ENCODE measurements at places on chromosomes 5 and 9.

DNA sequence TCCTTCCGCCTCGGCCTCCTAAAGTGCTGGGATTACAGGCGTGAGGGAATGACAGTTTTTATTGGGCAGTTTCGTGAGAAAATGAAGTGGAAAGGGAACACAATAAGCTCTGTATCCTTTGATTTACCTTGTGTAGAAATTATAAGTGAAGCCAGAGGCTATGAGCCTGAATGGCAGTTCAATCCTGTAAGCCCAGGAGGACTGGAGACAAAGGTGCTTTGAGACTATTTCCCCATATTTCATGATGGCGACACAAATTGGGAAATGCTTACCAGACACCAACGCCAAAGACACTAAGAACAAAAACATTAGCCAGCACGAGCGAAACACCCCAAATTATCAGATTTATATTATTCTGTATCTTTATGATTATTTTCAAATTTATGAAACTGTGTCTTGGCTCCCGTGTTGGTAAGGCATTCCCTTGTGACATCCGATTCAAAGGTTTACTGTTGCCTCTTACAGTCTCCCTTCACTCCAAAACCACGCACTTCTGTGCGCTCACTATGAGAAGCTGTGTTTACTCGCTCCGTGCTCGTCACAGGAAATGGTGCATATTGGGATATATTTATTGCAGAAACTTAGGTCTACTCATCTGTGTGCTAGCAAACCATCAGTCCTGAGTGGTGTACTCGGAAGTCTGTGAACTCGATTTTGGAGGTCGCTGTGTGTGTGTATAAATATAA lies 73.9 kb downstream of the SH3PXD2B start:
- DNase-seq, result no peak

- no peak for DNase-seq
Measured at GRCh38 chr9:115211413-115212124, 93.6 kb upstream of the TNC start.

DNA sequence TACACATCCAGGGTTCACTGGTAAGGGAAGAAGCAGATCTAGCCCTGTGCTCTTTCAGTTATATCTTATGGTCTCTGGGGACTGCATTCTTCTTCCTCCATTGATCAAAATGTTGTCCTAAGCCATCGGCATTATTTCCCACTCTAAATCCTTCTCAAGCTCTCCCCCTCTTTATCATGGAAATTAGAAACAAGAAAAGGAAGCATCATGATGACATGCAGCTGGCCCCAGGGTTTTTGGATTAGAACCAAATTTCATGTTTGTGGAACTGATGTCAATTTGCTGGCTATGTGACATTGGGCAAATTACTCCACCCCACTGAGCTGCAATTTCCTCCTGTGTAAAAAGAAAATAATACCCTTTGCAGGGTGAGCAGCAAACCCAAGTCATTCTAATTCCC lies 39.5 kb downstream of the MFAP3 start:
- no peak for DNase-seq

DNA sequence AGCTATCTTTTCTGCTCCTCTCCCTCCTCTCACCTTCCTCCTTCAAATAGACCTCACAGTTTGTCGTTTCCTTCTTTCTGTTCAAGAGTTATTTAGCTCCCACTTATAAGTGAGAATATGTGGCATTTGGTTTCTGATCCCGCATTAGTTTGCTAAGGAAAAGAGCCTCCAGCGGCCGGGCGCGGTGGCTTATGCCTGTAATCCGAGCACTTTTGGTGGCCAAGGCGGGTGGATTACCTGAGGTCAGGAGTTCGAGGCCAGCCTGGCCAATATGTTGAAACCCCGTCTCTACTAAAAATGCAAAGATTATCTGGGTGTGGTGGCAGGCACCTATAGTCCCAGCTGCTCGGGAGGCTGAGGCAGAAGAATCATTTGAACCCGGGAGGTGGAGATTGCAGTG lies 2101.6 kb downstream of the MAT2B start:
- no peak for DNase-seq

DNA sequence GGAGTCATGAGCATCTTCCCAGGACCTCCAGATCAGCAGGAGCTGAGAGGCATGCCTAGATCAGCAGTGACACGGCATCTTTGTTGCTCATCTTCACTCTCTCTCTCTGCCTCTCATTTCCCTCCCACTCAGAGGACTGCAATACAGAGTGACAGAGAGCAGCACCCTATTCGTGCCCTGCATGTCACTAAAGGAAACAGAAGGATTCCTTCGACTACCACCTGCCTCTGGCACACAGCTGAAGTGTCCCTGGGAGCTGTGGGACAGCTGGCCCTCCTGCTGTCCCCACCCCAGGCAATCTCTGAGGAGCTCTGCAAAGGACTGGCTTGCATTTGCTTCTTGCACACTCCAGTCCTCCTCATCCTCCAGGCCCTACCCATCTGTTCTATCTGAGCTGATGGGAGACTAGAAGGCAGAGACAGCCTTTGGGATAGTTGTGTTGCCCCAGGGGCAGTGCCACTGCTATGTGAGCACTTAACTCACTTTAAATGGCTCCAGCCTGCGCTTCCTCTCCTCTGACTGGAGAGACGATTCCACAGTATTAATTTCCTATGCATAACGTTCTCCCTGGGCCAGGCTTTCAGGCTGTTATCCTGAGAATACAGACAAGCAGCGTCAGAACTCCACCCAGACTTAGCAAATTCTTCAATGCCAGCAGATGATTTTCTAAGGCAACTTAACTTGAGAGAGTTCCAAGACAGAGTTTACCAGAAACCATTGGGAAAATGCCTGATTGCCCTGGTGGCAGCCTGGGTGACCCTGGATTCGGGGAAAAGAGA lies 167.6 kb upstream of the MAP1B start:
- DNase-seq, result no peak

DNA sequence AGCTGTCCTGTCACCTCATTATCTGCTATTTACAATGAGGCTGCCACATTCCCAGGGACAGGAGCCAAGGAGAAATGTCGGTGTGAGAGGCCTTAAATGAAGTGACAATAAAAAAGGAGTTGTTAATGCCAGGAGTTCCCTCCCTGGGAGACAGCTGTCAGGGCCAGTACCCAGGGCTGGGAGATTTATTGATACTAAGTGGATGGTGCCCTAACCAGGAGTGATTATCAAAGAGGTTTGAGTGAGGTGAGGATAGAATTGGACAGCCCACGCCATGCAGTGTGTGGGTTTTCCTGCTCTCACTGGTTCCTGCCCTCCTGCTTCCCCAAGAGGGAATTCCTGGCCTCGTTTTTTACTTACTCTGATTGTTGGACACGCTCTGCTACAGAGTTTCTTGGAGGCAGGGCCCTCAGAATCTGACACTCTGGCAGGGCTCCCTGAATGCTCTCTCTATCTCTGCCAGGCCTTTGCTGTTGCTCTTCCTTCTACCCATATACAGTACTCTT lies 150.8 kb downstream of the GRIA1 start:
- DNase-seq, result no peak

GRCh38 chr5:73437101-73437776 lies 11.3 kb downstream of the FOXD1 start:
- DNase-seq, result no peak

DNA sequence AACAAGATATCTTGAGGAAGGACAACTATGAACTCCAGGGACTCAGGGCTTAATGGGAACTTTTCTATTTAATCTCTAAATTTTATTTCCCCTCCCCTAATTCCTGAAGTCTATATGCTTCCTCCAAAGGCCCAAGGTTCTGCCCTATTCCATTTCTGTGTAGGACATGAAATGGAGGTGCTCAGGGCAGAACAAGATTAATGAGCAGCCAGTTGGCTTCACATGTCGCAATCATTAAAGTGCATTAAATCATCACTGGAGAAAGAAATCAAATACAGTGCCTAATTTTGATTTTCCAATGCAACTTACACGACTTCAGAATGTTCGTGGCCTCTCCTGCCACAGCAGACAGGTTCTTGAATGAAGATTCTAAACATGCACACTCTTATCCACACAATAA lies 862.1 kb downstream of the PTPRD start:
- DNase-seq, result no peak

DNA sequence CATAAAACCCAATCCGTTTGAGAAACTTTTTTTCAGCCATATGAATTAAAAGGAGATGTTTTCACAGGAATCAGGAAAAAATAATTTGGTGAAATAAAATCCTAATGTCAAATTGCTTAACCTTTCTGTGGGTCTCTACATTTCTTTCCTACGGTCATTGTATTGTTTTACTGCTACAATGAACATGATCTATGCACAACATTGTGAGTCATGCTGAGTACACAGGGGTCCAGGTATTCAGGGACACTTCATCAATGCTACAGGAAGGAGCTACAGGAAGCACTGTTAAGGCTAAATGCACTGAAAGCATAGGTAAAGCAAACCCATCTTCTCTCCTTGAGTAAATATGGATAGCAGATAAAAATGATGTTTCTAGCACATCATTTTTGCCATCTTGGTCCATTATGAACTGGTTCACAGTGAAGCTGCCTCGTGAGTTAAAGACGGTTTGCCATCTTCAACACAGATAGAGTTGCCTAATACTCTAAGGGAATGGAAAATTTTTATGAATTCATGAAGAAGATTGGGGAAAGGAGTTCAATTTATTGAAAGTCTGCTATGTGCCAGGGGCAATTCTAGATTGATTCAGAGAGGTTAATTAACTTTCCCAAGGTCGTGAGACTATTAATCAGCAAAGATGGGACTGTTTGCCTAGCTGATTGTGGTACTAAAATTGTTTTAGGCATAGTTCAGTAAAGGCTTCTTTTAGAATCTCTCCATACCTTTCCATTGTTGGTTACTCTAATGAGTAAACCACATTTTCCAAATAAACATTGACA lies 85.5 kb downstream of the DIRAS2 start:
- no peak for DNase-seq

GRCh38 chr9:81819155-81819554 lies 109.1 kb upstream of the SPATA31D4 start:
- DNase-seq, result no peak

DNA sequence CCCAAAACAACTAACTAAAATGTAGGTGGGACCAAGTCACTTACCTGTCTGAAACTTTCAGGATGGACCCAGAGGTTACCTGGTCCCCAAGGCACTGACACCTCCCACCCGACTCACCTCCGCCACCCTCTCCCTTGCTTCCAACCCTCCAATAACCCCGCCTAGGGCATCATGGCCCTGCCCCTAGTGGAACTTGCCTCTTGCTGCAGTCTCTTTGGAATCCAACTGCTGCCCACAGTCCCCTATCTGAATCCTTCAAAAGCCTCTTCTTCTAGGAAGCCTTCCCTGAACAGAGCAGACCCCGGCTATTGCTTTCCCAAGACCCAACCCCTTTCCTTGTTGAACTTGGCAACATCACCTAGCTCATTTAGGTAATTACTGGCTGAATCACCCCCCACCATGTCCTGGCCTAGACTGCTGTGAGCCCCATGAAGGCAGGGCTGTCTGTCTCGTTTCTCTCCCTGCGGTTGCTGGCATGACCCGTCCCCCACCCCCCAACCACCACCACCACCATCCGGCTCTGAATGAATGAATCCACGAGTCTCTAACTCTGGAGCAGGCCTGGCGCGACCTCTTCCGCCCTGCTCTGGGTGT lies 9.4 kb downstream of the CRB2 start:
- no peak for DNase-seq

- DNase-seq, result no peak
Measured at GRCh38 chr9:34016149-34016548, 32.5 kb downstream of the UBAP2 start.

DNA sequence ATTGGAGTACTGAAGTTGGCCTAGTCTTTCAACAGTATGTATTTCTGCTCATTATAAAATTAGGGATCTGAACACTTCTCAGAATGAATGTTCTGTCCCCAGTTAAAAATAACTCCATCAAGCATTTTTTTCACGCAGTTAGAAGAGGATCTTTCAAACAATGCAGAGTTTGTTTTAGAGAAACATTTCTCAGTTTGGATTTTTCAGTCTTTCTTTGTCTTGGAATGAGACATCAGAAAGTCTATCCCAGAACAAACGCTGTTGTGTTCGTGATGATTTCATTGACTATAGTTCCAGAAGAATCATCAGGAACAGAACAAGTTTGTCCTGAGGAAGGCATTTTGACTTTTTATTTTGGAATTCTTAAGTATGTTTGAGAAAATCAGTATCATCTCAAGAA lies 218.7 kb downstream of the ARRDC3 start:
- DNase-seq, result no peak

DNA sequence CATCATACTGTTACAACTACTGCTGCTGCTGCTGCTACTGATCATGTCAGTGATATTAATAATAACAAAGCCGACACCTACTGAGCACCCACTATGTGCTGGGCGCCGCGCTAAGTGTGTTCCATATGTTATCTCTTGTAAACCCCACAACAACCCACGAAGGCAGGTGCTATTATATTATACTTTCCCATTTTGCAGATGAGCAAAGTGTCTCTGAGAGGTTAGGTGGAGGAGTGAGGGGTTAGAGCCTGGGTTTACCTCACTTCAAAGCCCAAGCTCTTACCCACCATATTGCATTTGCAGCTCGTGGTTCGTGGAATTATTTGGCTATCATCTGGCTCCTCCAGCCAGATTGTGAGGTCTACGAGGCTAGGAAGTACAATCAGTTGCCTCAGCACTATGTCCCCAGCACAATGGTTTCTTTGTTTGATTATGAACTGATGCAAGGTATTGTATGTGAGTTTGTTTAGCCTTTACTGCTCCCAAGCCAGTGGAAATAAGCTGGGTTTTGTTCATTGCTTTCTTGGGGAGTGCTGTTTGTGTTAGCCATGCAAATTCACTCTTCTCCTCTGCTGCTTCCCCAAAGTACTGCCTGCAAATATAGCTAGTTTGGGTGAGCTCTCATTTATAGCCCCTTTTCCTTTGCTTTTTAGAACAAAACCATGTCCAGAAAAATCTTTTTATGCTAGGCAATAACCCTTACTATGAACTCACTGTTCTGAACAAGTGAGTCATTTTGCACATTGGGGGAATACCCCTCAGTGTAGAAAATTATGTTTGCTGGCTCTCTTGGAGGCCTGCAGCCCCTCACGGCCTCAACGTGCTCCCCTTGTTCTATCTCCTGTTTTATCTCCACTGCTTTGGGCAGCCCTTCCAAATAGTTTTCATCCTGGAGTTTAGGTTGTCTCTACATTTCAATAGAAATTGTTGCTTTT lies 47.9 kb downstream of the ALG2 start:
- no peak for DNase-seq

DNA sequence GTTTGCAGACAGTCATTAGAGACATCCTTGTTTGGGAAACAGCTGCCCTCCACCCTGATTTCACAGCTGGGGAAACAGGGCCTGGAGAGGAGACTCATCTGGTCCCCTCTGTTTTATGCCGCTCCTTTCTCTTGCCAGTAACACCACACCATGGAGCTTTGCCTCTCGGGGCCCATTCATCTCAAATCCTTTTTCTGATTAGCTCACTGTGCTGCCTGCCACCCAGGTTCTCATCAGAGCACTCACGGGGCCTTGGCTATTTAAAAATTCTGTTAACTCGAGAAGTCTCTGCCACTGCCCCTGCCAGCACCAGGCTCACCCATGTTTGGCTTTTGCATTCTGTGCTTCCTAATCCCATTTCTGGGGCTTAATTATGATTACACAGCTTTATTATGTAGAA lies 36.8 kb upstream of the C5orf58 start:
- DNase-seq, result no peak

- DNase-seq, result no peak
Measured at GRCh38 chr5:148967783-148968182, 95.1 kb downstream of the SH3TC2 start.
